ENCODE measurements at places on chromosomes 6 and 20. TPM values are rescaled to one million over a fixed set of nuclear protein-coding genes. Genes with fewer than 3 reads are reported as not detected.

The APOM gene
- total RNA-seq, result 5.7 TPM

The BPIFA1 gene
- not detected for total RNA-seq

The CLVS2 gene
- not detected for total RNA-seq

The ACOT8 gene
- total RNA-seq, result 19.3 TPM

The TMEM74B gene
- 1.5 TPM for total RNA-seq

GRCh38 chr6:141445928-141446628 lies 686.6 kb upstream of the GJE1 start:
- DNase-seq, result no peak

GRCh38 chr6:124903797-124904196 lies 58.4 kb upstream of the RNF217 start:
- DNase-seq, result no peak

- no peak for DNase-seq
These were observed 54.9 kb downstream of the CDH4 start for GRCh38 chr20:61306937-61307475.

GRCh38 chr6:6790891-6791290 lies 202.4 kb downstream of the LY86 start:
- DNase-seq, result no peak

- DNase-seq, result no peak
These were observed 25.6 kb downstream of the DHX35 start for GRCh38 chr20:38987777-38988176.

GRCh38 chr6:21928827-21929226 lies 335.3 kb downstream of the SOX4 start:
- no peak for DNase-seq

- no peak for DNase-seq
These were observed 78.9 kb downstream of the ANKRD60 start for GRCh38 chr20:58149437-58150091.

GRCh38 chr6:150201285-150201684 lies 58.4 kb downstream of the PPP1R14C start:
- DNase-seq, result no peak

DNA sequence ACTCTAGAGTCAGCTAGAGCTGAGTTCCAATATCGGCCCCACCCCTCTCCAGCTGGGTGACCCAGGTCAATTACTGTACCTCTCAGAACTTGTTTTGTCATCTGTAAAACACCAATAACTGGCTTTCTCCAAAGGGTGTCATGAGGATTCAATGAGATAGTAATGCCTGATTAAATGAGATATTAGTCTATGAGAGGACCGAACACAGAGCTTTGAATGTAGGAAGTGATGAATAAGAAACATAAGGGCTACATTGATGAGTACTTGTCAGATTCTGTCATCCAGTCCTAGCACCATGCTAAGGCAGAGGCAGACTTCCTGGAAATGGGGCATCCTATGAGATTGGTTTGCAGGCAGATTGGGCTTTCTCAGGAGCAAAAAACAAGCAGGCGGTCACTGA lies 20.2 kb downstream of the BPI start:
- DNase-seq, result no peak

GRCh38 chr6:128118401-128118800 lies 217.5 kb upstream of the THEMIS start:
- no peak for DNase-seq

- DNase-seq, result no peak
These were observed 53.1 kb downstream of the SCAF8 start for GRCh38 chr6:154786144-154786868.

DNA sequence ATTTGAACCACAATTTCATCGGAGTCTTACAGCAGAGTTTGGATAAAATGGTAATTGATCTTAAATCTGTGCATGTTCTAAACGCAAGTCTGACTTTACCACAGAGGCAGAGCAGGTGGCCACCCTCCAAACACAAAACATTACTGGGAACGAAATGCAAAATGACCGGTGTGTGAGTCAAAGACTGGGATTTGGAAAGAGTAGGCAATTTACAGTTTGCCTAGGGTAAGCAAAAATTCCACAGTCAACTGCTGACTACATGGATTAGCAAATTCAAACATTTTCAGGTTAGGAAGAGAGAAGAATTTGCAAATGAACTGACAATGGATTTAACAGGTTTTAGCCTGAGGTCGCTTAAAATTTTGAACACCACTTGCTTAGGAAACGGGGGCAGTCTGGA lies 444.4 kb downstream of the HDGFL1 start:
- DNase-seq, result no peak
